ENCODE measurements at places on chromosomes 4 and X. TPM values are rescaled to one million over a fixed set of nuclear protein-coding genes. Genes with fewer than 3 reads are reported as not detected.

DNA sequence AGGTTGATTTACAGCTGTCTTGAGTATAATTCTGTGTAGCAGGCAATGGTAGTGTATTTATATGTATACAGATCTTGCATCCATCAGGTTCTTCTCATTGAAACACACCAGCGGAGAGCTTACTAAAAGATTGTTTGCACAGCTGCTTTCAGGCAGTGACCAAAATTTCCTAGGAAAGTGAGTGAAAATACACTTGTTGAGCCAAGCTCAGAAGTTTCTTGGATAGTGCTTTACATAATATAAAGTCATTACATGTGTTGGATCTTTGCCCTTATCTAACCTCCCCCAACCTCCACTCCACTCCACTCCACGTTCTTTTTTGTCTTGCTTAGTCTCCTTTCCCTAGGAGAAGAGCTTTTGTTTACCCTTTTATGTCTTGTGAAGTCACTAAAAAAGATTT is 34.1 kb downstream of the CNKSR2 start:
- no peak for DNase-seq

DNA sequence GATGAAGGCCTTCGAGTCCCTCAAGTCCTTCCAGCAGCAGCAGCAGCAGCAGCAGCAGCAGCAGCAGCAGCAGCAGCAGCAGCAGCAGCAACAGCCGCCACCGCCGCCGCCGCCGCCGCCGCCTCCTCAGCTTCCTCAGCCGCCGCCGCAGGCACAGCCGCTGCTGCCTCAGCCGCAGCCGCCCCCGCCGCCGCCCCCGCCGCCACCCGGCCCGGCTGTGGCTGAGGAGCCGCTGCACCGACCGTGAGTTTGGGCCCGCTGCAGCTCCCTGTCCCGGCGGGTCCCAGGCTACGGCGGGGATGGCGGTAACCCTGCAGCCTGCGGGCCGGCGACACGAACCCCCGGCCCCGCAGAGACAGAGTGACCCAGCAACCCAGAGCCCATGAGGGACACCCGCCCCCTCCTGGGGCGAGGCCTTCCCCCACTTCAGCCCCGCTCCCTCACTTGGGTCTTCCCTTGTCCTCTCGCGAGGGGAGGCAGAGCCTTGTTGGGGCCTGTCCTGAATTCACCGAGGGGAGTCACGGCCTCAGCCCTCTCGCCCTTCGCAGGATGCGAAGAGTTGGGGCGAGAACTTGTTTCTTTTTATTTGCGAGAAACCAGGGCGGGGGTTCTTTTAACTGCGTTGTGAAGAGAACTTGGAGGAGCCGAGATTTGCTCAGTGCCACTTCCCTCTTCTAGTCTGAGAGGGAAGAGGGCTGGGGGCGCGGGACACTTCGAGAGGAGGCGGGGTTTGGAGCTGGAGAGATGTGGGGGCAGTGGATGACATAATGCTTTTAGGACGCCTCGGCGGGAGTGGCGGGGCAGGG is 568 bp downstream of the HTT start:
- peak; percentile 57 for DNase-seq

DNA sequence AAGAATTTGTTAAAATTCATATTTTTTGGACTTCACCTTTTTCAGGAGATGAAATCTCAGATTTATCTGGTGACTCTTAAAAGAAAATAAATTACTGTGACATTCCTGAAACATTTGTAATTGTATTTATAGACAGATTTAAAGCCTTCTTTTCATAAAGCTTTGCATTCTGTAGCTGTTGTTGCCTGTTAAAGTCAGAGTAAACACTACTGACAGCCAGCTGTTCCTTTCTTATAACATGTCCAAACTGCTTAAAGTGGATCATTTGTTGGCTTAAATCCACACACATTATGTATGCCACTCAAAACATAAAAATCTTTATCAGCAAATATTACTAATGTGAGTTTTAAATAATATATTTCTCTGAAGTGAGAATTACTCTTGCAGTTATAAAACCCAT is 157.5 kb downstream of the TECRL start:
- DNase-seq: no peak

GRCh38 chr4:2949782-2950125 is 13.5 kb downstream of the NOP14 start:
- DNase-seq: no peak

DNA sequence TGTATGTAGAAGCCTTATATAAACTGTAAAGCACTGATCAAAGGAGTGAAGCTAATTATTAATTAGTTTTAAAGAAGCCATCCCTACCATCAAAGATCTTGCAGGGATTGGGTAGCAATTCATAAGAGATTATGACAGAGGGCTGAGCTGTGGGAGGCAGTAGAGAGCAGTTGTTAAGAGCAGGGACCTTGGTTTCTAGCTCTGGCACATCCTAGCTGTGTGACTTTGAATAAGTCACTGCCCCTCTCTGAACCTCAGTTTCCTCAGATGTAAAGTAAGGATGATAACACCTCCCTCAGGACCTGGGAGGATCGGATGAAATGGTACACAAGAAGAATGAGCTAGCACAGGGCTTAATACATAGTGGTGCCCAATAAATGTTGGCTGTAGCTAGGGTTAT is 45.4 kb downstream of the APLN start:
- DNase-seq: no peak

GRCh38 chr4:149493492-149493891 is 322.2 kb downstream of the IQCM start:
- no peak for DNase-seq

DNA sequence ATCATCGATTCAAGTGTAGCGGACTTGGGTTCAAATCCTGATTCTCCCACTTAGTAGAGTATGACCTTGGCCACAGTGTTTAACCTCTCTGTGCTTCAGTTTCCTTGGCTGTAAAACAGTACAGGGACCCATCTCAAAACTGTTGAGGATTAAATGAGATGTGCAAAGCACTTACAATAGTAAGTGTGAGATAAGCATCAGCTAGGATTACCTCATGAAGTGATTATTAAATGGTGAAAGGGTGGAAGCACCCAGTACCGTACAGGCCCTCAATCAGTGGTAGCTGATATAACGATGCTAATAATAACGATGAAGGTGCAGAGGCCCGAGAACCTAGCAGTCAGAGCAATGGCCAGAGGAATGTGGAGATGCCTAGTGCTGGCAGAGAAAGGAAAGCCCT is 45.1 kb downstream of the PRPS1 start:
- no peak for DNase-seq

GRCh38 chr4:11475871-11476270 is 47.2 kb upstream of the HS3ST1 start:
- DNase-seq: no peak

DNA sequence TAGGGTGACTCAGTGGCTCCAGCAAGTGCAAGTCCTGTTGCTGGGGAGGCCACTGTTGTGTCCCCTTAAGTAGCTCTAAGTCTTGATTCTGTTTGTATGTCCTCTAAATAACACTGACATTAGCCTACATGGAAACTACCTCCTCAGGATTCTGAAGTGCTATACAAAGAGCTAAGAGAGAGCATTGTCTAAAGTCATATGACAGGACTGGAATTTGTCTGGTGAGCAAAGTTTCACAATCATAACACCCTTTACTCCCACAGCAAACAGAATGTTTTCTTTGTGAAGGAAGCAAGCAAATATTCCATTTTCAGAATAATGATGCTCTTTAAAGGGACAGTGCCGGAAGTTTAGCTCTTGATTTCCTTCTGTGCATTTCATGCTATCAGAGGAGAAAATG is 23.4 kb upstream of the CT47A1 start:
- no peak for DNase-seq

DNA sequence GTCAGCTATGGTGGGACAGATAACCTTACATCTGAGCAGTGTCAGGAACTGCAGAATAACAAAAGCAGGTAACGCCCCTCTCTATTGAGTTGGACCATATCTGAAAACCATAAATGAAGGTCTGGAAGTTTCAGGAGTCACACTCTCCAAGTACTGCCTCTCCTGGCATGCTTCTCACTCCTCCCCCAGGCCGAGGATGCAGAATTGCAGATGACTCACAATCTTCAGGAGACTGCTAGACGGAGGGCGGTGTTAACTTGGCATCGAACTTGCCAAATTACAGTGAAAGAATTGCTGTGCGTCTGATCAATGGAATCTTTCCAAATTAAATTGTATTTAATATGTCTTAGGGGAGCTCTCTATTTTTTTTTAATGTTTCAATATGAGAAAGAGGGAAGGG is 67.1 kb upstream of the TRIM2 start:
- peak; percentile 83 for DNase-seq

DNA sequence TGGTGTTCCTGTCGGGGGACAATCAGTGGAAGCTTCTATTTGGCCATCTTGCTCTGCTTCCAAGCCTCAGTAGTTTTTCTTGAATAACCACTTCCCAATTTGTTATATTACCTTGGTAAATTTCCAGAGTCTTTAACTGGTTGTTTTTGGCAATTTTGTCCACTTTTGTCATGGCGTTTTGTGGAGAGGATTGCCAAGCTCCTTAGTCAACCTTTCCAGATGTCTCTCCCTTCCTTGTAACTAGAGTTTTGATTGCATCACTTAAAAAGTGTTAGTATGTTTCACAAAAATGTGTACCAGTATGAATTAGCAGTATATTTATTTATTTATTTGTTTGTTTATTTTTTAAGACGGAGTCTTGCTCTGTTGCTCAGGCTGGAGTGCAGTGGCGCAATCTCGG is 15.8 kb upstream of the UXT start:
- DNase-seq: no peak

- DNase-seq: no peak
These were observed 25.1 kb upstream of the PRDM8 start for GRCh38 chr4:80172203-80172602.

GRCh38 chr4:55830048-55830447 is 10.5 kb downstream of the EXOC1L start:
- no peak for DNase-seq

DNA sequence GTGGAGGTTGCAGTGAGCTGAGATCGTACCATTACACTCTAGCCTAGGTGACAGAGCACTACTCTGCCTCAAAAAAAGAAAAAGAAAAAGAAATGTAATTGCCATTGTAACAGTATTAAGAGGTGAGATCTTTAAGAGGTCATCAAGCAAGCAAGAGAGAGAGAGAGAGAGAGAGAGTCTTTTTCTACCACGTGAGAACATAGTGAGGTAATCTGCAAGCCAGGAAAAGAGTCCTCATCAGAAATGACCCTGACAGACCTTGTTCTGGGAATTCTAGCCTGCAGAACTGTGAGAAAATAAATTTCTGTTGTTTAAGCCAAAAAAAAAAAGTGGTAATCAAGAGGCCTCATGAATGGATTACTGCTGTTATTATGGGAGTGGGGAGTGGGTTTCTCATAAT is 14.9 kb downstream of the GPKOW start:
- DNase-seq: no peak

DNA sequence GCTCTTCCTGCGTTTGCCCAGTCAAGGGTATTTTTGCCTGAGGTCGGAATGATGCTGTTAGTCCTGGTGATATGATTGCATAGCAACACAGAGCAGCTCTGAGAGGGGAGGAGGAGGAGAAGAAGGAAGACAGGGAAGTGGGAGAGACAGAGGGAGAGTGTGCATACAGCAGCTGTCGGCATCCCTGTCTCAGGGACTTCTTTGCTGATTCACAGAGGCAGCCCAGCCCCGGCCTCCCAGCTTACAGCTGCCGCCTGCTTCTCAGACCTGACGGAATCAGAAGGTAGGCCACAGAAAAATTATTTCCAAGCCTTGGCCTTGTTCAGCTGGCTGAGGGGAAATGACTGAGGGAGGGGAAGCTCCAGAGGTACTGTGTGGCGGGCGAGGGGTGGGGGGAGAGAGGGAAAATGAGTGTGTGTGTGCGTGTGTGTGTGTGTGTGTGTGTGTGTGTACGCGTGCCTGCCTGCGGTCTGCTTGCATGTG is 319 bp downstream of the DRP2 start:
- DNase-seq: no peak

DNA sequence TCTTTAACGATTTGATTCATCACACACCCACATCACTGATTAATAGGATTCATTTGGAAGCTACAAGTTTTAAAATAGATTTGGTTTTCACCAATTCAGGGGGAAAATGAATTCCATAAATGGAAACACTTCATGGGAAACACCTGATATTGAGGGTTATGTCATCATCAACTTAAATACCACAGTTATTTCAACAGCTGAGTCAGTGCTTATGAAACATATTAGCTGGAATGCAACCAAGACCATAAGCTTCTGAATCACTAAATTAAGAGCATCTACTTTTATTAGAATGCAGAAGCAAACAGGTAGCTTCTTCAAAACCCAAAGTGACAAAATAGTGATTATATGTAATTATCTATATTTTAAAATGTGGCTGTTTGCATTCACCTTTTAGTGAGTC is 207.8 kb upstream of the DCAF8L1 start:
- DNase-seq: peak; percentile 92

DNA sequence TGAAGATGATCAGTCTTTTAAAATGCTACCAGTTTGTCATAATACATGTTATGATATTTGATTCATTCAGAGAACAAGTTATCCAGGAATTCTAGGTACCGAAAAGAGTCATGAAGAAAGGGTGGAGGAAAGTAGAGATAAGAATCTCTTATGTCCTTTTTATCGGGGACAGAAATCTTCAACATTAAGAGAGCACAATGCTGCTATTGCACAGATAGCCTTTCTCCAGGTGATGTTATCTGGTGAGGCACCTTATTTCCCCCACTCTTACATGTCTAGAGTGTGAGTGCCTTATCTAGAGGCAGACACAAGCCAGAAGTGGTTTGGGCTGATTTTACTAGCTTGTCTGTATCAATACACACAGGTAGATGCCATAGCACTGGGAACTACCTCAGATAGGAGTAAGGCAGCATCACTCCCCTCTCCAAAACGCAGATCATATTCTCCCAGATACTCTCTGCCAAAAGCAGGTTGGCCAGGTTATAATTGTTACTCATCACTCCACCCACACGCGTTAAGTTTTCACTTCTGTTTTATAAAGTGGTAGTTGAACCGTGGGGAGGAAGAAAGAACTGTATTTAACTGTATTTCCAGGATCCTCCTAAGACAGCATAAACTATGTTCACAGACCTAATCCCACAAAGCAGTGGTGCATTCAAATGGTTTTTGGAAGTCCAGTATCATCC is 38.4 kb downstream of the AREG start:
- peak; percentile 40 for DNase-seq

- no peak for DNase-seq
These were observed 336.2 kb upstream of the PPARGC1A start for GRCh38 chr4:24226023-24226422.

- DNase-seq: no peak
These were observed 43.9 kb upstream of the GC start for GRCh38 chr4:71827826-71828225.

- DNase-seq: no peak
These were observed 35.2 kb upstream of the ZNF518B start for GRCh38 chr4:10492464-10492863.

GRCh38 chrX:121298499-121298898 is 251.1 kb downstream of the GLUD2 start:
- DNase-seq: no peak

The GATA1 gene
- total RNA-seq: not detected

The GALNTL6 gene
- total RNA-seq: under 0.01 TPM

The FATE1 gene
- total RNA-seq: not detected

The SH3RF1 gene
- 9.0 TPM for total RNA-seq

The TAF7L gene
- total RNA-seq: under 0.01 TPM

The ZNF827 gene
- total RNA-seq: 3.5 TPM

The IGFBP7 gene
- total RNA-seq: 92.9 TPM

The RAB9B gene
- total RNA-seq: not detected

The CD38 gene
- total RNA-seq: not detected

The DMD gene
- 4.0 TPM for total RNA-seq

The CT47B1 gene
- not detected for total RNA-seq

The C4orf51 gene
- total RNA-seq: not detected

The RTL3 gene
- total RNA-seq: not detected

The XK gene
- total RNA-seq: 0.26 TPM

The MAGIX gene
- total RNA-seq: 4.6 TPM

The TRIM75 gene
- total RNA-seq: not detected

The PROM1 gene
- 0.26 TPM for total RNA-seq

The CFAP99 gene
- total RNA-seq: not detected

The UCP1 gene
- not detected for total RNA-seq

All from bronchial epithelial cell (primary cell).